Activated CD4-positive, alpha-beta T cell treated with anti-CD3 and anti-CD28 coated beads for 1 hour (primary cell): ENCODE measurements at places on chromosomes 2 and 18.

DNA sequence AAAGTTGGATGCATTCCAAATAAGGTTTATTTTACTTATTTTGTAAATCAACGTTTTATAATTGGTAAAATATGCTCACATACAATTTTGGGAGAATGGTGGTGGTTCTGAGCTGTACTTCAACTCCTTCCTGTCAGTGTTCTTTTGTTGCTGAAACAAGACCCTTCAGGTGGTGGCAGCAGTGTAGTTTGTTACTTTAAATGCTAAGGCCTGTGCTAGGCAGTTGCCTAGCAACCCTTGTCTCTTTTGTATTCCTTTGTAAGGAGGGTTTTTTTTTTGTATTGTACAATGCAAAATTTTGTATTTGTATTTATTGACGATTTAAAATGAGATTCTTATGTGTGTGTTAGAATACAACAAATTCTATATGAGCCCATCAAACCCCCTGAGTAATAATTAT, 166.0 kb upstream of the FAM98A start:
- no peak for DNase-seq

GRCh38 chr2:236976266-236977062, 109.2 kb upstream of the COPS8 start:
- no peak for DNase-seq

DNA sequence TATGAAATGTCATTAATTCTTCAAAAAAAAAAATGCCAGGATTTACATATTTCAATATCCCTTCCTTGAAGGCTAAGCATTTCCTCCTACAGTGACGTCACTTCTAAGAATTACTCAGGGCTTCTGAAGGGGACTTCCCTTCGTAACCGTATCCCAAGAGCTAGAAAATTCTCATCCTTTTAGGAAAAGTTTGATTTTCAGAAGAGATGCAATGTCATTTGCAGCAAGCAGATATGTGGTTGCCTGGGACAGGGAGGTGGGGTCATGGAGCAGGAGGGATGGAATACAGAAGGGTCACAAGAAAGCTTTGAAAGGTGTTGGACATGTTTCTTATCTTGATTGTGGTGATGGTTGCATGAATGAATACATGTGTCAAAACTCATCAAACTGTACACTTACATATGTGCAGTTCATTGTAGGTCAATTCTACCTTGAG, 97.0 kb upstream of the ATL2 start:
- DNase-seq = no peak

DNA sequence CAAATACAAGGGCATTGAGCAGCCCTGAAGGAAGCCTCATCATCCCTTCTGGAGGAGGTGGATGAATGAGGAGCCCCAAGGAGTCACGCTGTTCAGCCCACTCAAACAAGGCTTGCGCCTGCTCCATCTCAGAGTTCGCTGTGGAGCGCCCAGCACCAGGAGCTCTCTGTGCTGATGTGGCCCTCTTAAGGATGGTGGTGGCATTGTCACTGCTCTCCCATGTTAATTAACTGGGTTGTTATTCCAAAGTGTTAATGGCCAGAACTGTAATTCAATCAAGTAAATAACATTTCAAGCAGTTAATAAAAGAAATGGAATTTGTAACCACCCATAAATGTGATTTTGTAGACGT, 726.0 kb upstream of the RAB6C start:
- no peak for DNase-seq

DNA sequence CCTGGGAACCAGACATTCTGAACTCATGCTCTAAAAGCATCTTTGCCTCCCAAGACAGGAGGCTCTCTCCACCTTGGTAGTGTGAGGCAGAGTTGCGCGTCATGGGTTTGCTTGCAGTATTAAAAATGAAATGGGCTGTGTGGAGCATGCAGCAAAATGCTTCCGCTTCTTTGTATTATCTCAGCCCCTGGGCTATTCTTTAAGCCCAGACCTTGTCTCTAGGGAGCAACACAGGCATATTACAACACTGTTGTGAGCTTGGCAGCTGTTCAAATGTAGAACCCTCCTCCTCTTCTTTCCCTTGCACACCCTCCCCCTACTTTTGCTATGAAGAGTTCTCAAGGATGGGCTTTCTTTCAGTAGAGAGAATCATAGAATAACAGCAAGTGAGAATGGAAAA, 185.1 kb upstream of the LHCGR start:
- no peak for DNase-seq

GRCh38 chr2:67571785-67572718, 174.9 kb downstream of the ETAA1 start:
- DNase-seq = no peak

- no peak for DNase-seq
Observed at GRCh38 chr2:101124643-101125366, 26.4 kb downstream of the TBC1D8 start.
